Cortex of kidney (tissue), 1 donor: ENCODE measurements at places on chromosomes 11 and 22.

GRCh38 chr11:60310407-60310998 is 16.6 kb upstream of the MS4A6E start:
- no peak for DNase-seq

DNA sequence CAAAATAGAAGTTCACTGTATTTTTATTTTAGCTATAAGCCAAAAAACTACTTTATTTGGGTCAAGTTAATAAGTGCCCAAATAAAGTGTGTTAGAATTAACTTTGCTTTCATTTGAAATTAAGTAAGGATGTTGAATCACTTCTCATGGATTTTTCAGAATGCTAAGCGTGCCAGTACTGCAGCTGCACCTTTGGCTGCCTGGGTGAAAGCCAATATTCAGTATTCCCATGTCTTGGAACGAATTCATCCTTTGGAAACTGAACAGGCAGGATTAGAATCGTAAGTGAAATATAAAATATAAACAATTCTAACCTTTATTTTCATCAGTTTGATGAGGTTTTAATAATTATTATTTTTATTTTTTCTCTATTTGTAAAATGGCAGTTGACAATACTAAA is 113.6 kb downstream of the DYNC2H1 start:
- DNase-seq, result no peak

DNA sequence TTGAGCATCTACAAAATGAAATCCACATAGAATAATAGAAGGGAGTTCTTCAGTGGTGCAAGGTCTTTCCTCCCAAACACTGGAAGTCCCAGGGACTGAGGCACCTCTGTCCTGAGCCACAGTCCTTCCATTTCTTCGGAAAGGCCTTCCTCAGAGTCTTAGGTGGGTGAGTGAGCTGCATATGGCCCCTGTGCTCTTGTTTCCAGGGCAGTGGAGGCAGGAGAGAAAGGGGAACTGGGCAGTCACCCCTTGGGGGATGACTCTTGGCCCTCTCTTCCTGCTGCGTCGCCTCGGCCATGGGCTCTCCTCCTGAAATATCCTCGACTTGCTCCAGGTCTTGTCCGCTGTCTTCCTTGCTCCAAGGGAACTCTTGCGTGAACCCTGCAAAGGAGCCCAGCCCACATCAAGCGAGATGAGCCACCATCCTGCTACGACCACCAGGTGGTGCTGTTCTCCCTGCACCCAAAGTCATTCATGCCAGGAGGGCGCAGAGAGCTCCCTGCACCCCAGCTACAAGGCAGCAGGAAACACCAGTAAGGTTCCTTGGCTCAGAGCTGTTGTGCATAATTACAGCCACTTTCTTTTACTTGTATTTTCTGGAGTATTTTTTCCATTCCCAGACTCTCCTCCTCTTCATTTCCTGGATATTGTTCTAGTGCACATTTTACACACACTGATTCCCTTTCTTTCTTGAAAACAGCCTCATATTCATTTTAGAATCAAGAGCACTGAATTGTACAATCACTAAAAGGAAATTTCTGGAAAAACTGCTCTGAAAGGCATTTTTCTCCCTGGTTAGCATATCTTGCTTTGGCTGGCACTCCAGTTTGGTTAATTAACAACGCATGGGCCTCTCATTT is 397.8 kb downstream of the OPCML start:
- no peak for DNase-seq

- no peak for DNase-seq
These were observed 73.2 kb downstream of the CTNND1 start for GRCh38 chr11:57834852-57835251.

DNA sequence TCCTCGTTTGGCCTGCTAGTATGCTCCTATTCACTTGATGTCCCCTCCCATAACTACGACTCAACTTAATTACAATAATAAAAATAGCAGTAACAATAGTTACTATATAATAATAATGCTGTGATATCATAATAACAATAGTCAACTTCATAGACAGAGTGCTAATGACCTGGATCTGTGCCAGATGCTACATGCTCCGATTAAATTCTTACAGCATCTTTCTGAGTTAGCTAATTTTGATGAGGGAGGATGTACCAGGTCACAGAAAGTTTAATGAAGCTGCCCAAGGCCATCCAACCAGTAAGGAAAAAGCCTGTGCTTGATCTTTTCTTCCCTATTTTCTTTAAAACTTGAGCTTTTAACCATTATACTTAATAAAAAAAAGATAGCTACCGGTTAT is 413.4 kb upstream of the LRRC4C start:
- no peak for DNase-seq

DNA sequence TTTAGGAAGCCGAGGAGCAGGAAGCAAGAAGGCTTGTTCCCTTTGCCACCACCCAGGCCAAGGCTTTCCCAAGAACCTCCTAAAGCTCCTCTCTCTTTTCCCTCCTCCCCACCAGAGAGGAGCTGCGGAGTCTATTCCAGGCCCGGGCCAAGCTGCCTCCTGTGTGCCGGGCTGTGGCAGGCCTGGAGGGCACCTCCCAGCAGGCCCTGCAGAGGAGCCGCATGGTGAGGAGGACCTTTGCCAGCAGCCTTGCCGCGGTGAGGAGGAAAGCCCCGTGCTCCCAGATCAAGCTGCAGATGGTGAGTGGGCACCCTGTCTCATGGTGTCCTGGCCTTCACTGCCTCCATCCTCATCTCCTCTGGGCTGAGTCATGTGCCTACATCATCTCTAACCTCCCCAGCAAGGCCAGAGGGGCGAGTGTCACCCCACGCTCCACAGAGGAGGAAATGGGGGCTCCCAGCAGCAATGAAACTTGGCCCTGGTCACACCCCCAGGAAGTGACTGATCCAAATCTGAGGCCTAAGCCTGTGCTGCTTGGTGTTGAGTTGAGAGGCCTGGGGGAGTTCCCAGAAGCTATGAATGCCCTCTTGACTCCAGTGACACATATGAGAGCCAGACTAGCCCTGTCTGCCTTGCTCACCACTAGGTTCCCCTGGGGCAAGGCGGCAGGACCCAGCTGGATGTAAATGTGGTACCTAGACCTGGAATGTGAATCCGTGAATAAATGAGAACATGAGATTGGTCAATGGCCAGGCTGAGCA is 104.2 kb downstream of the MYO18B start:
- DNase-seq, result no peak

DNA sequence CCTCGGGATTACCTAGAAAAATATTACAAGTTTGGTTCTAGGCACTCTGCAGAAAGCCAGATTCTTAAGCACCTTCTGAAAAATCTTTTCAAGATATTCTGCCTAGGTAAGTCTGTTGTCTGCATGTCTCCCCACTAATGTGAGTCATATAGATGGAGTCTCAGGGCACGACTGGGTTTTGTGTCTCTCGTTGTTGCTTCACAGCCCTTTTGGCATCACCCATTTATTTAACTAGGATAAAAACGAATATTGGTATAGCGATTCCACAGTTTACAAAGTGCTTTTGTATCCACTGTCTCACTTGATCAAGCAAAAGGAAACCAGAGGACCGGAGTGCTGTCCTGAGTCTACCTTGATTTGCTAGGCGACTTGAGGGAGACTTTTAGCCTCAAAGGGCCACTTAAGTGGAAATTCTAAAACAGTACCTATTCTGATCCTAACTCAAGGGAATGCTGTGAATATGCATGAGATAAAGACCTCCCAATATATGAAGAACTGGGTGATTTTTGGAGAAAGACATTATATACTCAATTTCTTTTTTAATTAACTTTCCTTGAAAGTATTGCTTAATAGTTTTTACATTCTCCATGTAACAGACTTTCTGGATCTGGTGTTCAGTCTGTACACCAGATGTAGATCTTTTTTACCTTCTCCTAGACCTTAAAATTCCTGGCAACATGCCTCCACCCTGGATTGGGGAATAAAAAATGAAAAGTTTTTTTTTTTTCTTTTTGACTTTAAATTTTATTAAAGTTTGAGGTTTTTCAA is 590 bp downstream of the NNMT start:
- no peak for DNase-seq

GRCh38 chr11:45089251-45089650 is 57.2 kb upstream of the PRDM11 start:
- no peak for DNase-seq

GRCh38 chr22:22431271-22432220 is 77.0 kb downstream of the ZNF280B start:
- DNase-seq, result no peak

DNA sequence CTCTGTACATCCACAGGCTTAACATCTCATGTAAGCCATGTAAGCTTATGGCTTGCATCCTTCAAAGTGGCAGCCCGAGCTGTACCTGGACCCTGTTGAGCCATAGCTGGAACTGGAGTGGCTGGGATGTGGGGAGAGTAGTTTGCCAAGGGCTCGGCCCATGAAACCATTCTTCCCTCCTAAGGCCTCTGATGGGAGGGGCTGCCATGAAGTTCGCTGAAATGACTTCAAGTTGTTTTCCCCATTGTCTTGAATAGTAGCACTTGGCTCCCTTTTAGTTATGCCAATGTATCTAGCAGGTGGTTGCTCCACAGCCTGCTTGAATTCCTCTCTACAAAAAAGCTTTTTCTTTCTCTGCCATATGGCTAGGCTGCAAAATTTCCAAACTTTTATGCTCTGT is 5.2 kb upstream of the CHORDC1 start:
- DNase-seq, result no peak

DNA sequence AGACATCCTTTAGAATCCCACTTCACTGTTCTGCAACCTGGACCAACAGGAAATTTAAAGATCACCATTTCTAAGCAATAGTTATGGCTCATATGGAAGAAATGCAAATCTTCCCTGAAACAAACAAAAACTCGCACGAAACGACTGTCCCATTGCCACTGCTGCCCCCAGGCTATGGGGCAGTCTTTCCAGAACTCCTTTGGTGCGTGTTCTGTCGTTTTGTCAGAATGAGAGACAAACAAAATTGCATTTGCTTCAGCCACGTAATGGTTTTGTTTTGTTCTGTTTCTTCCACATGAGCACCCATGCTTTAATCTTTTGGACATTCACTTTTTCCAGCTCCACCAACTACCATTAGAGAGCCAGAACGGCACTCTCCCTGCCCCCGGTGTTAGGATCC is 10.8 kb upstream of the FBLN1 start:
- DNase-seq, result no peak

DNA sequence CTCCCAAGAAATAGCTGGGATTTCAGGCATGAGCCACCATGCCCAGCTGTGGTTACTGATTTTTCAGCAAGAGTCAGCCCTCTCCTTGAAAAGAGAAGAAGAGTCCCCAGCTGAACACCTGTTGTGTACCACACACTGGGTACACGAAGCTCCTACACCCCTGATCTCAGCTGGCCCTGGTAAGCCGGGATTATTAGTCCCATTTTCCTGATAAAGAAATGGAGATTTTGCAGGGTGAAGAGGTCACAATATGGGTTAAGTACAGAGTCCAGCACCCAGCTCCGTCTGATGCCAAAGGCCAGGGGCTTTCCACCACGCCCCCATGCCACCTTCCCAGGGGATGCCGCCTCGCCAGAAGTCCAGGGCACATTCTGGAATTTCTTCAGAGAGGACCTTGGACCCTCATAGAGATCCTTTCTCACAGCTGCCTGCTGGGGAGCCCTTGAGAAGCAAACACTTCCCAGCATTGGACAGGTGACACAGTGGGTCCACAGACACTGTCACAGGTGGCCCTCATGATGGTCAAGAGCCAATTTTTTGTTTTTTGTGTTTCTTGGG is 19.8 kb upstream of the HMOX1 start:
- DNase-seq, result no peak

DNA sequence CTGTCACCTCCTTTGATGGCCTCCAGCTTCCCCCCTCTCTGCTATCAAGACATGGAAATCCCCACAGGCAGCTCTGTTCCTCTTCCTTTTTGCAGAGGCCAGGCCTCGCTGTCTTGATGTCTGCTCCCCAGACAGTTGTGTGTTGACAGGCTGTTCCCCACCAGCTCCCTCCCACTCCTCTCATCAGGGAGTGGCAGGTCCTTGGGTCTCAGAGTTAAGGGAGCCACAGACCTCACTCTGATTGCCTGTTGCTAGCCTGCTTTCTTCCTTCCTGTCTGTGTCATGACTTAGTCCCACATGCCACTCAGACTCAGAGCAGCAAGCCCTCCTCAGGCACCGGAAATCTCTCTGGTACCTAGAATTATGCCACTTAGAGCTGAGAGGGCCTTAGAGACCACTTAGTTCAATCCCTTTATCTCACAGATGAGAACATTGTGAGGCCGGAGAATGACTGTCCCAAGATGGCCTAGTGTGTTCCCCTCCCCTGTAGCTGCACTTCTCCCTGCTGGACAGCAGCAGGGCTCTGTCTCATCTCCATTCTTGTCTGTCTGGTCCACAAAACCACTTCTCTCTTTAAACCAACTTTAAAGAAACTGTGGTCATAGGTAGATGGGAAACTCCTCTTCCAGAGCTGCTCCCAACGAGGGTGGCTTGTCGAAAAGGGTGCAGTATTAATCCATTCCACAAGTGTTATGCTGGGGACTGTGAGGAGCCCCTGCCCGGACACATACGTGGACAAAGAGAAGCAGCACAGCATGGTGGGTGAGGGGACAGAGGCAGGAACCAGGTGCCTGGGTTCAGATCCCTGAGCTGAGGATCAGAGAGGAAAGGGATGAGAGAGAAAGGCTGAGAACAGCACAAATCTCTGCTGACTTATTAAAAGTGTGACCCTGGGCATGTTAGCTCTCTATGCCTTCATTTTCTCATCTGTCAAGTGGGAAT is 4.2 kb downstream of the AMPD3 start:
- no peak for DNase-seq

DNA sequence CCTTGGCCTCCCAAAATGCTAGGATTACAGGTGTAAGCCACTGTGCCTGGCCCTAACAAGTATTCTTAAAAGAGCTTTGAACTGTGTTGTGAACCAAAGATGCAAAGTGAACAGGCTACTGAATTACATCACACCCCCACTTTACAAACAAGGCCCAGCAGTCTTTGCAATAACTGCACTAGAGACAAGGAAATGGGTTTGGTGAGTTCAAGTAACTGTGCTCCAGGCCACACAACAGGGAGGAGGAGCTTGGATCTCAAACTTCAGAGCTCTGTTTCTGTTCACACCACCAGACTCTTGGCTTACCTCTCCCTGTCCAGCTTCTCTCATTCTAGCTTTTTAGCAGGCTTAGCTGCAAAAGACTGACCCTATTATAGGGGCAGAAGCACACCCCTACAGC is 30.4 kb upstream of the RASL10A start:
- DNase-seq, result no peak

GRCh38 chr11:93073508-93074280 is 104.2 kb downstream of the MTNR1B start:
- DNase-seq, result no peak

GRCh38 chr22:22698263-22698750 is 53.9 kb downstream of the GGTLC2 start:
- DNase-seq, result no peak

GRCh38 chr11:3134218-3134621 is 30.9 kb downstream of the OSBPL5 start:
- no peak for DNase-seq

- no peak for DNase-seq
These were observed 8.0 kb downstream of the SIK3 start for GRCh38 chr11:117090111-117090706.

GRCh38 chr11:94650756-94651155 is 83.6 kb downstream of the PIWIL4 start:
- no peak for DNase-seq
